ENCODE measurements at places on chromosomes 3 and 15.

DNA sequence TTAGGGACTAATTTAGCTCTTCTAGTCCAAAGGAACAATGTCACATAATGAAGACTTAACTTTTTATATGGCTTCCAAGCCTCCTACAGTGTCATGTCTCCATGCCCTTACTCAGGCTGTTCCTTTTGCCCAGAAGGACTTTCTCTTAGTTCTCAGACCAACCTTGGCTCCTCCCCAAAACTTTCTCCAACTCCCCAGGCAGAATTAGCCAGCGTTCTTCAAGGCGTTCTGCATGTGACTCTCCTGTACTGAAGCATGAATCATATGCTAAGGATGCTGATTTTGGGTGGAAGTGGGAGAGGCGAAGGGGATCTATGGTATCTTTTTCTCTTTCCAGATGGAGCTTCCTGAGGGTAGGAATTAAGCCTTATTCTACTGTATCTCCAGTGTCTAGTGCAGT, 335.1 kb upstream of the ICE2 start:
- DNase-seq = no peak

DNA sequence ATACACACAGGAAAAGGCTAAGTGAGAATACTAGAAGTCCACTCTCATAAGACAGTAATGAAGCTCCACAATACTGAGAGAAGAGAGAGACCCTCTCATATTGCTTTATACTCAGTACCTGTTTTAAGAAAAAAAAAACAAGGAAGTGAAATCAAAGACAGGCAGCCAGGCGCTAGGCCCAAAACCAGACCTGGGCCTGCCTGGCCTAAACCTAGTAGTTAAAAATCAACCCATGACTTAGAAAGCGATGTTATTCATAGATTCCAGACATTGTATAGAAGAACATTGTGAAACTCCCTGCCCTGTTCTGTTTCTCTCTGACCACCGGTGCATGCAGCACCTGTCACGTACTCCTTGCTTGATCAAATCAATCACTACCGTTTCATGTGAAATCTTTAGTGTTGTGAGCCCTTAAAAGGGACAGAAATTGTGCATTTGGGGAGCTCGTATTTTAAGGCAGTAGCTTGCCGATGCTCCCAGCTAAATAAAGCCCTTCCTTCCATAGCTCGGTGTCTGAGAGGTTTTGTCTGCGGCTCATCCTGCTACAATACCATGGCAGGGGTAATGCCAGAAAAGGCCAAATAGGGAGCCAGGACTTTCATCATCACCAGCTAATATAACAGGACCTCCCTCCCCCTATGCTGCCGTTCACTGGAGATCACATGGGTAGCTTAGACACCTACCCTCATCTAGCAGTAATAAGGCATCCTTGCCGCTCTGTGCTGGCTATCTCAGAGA, 1294.1 kb downstream of the NSUN3 start:
- DNase-seq = no peak

DNA sequence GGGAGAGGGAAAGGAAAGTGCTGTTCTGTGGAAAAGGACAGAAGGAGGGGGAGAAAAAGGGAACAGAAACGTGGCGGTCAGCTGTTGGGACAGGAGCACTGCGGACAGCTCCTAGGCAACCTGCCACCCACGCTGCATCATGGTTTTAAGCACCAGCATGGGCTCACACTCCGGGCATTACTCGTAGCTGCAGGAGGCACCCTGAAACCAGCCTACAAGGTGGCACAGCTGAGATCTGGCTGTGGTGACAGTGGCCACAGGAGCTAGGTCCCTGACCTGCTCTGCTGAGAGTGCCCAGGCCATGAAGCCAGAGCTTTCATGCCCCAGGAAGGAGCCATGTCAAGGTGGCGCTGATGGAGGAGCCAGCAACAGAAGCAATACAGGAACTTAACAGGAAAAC, 161.4 kb upstream of the ST8SIA2 start:
- DNase-seq = no peak

- no peak for DNase-seq
Observed at GRCh38 chr3:177710506-177710905, 513.2 kb upstream of the TBL1XR1 start.

DNA sequence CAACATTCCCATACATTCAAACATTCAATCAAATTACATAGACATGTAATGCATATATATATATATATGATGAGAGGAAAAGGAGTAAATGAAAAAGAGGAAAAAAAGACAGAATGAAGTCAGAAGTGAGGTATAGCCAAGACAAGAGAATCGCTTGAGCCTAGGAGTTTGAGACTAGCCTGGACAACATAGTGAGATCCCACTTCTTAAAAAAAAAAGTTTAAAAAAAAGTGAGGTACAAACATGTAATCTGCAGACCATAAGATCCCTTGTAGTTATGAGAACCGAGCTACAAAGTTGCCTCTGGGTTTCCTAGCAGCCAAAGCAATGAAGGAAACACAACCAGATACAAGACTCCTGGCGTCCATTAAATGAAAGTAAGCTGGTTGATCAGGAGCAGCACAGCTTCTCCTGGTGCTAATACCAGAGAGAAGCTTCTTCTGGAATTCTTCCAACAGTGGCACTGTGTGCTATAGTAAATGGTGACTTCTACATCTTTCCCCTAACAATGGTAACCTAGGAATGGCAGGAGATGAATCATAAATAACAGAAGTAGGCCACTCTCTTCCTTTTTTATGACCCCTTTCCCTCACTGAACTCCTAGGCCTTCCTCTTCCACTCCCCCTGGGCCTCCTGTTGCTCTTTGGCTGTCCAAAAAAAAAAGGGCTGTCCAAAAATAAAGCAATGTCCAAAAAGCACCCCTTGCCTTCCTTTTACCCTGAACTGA, 3.5 kb downstream of the KCNMB3 start:
- no peak for DNase-seq

GRCh38 chr3:100518983-100519382, 26.6 kb downstream of the TMEM45A start:
- no peak for DNase-seq

GRCh38 chr15:47434596-47434995, 282.7 kb upstream of the SEMA6D start:
- no peak for DNase-seq

- DNase-seq = no peak
Observed at GRCh38 chr3:158642474-158643210, 1.7 kb upstream of the GFM1 start.

DNA sequence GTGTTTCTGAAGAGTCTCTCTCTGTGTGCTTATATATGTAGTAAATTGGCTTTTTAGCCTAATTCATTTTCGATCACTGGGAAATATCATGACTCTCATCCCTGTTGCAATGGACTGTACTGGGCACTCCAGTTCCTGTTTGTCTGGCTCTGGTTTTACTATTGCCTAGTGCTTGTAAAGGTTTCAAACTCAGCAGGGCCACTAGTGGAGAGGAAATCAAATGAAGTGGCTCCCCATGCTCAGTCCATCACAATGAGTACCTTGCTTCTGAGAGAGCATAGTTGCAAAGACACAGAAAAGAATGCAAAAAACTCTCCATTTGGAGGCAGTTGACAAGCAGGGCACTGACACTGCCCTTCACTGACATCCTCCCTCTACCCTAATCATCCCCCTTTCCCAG, 167.8 kb downstream of the TAFA4 start:
- no peak for DNase-seq

- DNase-seq = no peak
Observed at GRCh38 chr3:184630861-184631471, 69.4 kb downstream of the EPHB3 start.

DNA sequence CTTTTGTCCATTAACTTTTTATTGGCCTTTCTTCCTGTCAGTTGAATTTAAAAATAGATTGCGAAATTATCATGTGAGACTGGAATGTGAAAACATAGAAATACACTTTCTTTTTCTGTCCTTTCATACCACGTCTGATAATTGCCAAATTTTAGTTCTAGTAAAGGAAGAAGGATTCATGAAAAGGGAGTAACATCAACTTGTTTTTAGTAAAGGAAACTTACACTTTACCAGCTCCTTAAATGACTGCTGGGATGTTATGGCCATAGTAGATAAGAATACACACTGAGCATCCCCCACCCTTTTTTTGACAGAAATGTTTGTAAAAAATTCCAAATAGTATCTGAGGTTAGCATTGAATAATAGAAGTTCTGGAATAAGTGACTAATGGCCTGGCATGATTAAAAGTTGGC, 137.9 kb downstream of the NEO1 start:
- no peak for DNase-seq

DNA sequence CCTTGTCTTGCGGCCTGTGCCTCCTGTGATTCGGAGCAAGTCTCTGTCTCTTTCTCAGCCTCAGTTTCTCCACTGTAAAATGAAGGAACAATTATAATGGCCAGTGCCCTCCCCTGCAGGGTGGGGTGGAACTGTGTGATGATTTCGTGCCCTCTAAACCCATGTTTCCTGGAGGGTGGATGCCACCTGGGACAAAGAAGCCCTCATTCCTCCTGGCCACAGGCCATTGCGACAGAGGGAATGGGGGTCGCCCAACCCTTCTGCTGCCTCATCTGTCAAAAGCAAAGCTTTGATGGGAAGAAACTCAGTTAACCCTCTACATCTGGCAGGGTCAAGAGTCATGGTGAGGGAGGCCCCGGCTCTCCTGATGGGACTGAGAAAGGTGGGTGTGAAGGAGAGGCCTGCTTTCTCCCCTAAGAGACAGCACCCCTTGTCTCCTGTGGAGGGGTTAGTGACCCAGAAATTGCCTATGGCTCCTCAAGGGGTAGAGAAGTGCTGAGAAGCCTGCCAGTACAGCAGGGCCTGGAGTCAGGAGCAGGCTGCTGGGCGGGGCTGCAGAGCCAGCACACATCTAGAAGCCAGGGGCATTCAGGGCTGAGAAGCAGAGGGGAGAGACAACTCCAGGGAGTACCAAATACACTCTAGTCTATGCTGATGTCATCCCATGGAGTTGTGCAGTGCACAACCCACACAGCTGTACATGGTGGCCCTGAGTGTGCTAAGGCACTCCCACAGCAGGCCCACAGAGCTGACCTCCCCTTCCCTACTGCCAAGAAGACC, 61.0 kb downstream of the PLXNA1 start:
- no peak for DNase-seq

DNA sequence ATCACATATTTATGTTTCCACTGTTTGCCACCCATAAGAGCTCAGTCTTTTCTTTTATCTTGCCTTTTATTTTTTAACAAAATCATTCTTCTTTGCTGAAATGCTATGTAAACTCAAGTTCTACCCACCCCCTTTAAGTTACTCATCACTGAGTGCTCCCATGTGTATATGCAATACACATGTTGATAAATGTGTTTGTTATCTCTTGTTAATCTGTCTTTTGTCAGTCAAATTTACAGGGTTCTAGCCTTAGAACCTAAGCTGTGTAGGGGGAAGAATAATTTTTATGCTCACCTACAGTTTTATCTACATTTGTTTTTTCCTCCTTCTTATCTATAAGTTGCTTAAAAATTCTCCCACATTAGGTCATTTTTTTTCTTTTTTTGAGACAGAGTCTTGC, 1195.9 kb downstream of the ROBO2 start:
- DNase-seq = no peak

DNA sequence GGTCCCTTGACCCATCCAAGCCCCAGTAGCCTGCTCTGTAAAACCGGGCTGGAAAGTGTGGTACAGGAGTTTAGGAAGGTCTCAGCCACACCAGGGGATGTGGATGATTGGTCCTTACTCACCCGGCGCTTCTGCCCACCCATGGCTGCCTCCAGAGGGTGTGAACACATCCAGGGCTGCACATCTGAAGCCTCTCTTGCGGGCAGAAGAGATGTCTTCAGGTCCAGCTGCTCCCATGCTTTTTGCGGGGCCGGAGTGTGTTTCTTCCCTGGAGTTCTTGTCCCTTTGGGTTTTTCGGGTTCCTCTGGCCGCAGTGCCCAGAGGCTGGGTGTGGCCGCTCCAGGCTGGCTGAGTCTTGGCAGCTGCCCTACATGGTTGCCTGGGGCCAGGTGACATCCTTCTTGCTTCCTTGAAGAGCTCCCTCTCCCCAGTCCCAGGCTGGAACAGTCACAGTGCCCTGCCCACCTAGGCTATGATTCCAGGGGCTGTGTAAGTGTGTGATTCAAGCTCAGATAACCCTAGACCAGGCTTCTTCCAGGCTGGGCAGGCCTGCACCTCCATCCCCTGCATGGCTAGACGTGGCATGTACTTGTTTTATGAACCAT, 33.9 kb downstream of the HDAC11 start:
- no peak for DNase-seq

DNA sequence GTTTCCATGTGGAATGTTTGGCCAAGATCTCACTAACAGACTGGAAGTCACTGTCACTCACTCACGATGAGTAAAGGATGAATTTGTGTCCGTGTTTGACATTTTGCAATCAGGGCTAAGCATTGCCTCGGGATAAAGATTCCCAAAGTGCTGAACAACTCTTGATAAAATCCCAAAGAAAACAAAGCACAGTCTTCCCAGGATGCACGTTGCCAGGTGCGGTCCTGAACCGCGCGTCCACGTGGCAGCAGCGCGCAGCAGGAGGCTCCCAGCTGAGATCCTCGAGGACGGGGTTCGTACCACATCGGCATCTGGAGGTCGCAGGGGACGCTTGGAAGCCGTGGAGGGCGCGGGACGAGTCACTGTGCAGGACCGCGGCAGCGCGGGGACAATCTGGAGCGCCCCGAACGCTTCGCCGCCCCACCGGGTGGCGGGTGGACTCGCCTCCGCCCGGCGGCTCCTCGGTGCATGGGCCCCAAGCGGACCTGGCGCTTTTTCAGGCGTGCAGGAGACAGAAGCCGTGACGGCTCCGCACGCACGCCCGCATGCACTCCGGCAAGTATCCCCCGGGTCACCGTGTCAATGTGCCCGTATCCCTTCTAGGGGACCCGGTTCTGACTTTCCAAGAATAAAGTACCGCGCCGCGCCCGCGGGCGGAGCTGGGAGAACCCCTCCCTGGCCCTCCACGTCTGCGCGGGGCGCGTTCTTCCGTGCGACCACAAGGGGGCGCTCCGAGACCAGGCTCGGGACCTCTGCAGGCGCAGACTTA, 17.7 kb downstream of the CPN2 start:
- no peak for DNase-seq

DNA sequence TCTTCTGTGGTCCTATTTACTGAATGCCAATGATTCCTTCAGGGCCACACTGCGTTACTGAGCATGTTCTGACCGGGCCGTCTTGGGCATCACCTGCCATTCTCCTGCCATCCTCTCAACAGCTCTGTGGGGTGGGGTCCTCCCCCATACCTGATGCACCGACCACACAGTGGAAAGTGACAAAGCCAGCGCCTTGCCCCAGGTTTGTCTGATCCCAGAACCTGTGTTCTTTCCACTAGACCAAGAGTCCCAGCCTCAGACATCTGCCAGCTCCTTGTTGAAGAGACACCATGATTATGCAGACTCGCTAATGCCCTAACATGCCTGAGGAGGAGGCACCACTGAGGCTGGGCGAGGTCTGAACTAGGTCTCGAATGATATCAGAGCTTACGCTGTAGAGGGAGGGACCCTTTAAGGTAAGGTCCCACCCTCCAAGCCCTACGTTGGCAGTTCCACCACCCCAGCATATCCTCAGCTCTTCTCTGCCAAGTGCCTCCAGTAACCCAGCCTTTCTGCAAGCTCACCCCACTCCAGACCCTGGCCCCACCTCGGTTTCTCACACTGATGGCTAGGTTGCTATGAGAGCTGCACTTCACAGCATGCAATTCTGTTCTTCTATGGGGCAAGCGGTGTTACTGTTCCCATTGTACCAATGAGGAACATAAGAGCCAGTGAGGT, 29.8 kb upstream of the PLXNA1 start:
- no peak for DNase-seq

GRCh38 chr15:85688711-85689110, 106.0 kb downstream of the KLHL25 start:
- no peak for DNase-seq
